Pancreas (tissue), 10 donors: ENCODE measurements at places on chromosomes 2 and 18. TPM values are rescaled to one million over a fixed set of nuclear protein-coding genes. Genes with fewer than 3 reads are reported as not detected.
A peak's percentile ranks its signal among the peaks of the same experiment; 100 is the strongest.

The C2orf74 gene
- 7.4 TPM for total RNA-seq

The ASAP2 gene
- 6.5 TPM for total RNA-seq

The REG1A gene
- total RNA-seq: 22,488 TPM

The SLC5A7 gene
- total RNA-seq: not detected

GRCh38 chr2:149156971-149157740 lies 118.7 kb downstream of the LYPD6B start:
- H3K27ac ChIP-seq: no peak overlapping the region
- DNase-seq: no peak

DNA sequence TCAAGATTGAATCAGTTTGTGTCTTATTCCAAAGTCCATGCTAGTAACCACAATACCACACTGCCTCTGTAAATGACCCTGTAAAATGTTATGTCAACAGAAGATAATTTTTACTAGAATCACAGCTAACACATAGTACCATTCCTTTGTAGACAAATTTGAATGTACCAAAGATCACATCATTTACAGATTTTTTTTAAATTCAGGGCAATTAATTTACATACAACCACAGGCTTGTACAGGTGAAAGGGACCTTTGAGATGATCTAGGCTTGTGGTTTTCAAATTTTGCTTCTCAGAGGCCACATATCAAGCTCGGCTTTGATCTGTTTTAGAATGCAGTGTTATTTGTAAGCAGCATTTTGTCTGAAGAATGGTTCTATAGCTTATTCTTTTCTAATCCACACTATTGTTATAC lies 63.8 kb upstream of the PPM1B start:
- no peaks in the 10 kb centered on the region for H3K36me3 ChIP-seq
- H3K27ac ChIP-seq: no peak overlapping the region
- no peak for DNase-seq
- H3K27me3 ChIP-seq: no peaks in the 10 kb centered on the region
- H3K4me1 ChIP-seq: no peaks in the 10 kb centered on the region

DNA sequence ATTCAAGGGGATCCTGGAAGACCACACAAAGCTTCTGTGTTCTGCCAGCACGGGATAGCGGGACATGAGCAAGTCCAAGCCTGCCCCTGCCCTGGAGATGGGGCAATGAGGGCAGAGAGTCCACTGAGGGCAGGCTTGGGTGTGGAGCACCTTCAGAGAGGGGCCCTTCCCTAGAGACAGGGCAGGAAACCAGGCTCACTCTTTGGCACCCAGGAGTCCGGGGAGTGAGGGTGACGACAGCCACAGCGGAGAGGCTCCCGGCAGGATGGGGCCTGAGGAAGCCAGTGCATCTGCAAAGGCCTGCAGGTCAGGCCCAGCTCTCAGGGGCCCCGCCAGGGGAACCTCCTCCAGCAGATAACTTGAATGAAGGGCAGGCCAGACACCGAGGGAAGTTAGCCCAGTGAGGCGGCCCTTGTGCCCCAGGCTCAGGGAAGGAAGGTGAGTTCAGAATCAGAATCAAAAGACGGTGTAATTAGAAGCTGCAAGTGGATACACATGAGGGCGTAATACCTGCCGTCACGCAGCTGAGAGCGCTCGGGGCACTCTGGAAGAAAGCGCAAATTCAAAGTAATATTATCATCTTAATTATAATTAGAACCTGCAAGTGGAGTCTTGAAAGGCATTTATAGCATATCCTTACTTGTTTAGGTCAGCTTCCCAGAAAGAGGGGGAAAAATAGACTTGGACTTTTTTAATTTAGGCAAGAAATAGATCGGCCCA lies 142.6 kb upstream of the LGALSL start:
- no peaks in the 10 kb centered on the region for H3K27me3 ChIP-seq
- peak overlapping the region; percentile 72 for H3K27ac ChIP-seq
- H3K36me3 ChIP-seq: no peaks in the 10 kb centered on the region
